Smooth muscle cell of the brain vasculature (primary cell): ENCODE measurements at places on chromosomes 11 and 22.

DNA sequence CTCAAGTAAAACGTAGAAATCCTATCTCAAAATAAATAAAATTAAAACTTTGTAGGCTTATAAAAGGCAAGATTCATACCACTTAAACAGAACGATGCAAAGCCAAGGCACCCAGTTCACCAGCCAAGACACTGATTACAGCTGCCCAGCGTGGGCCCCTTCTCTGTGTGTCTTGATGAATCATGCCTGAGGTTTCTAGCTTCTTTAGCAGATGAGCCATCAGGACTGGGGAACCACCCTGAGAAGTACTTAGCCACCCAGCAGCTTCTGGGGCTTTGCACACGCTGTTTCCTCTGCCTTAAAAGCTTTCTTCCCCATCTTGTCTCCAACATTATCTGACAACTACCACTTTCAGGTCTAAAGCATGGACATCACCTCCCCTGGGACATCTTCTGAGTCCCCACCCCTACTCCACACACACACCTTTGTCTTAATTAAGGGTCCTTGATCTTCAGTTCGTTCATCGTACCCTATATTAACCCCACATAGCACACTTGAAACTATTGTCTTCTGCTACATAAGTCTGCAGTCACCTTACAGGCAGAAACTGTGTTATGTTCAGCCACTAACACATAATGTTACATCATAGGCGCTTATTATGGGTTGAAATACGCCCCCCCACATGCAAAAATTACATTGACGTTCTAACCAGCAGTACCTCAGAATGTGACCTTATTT, 8.7 kb upstream of the LAYN start:
- DNase-seq: peak; percentile 56

DNA sequence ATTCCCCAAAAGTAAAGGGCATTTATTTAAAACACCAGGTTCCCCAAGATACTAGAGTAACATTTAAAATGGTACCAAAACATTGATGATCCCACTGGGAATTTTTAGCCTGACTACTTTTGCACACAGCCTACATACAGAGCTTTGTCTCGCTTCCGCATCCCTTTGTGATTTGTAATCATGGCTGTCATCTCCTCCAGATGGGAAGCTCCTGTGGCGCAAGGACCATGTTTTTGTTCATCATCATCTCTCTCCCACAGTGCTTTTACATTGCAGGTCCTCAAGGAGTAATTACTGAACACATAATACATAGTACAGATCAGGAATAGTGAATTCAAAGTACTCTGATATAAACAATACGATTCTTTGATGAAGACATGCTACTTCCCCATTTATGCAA, 231.2 kb upstream of the MTNR1B start:
- DNase-seq: no peak

DNA sequence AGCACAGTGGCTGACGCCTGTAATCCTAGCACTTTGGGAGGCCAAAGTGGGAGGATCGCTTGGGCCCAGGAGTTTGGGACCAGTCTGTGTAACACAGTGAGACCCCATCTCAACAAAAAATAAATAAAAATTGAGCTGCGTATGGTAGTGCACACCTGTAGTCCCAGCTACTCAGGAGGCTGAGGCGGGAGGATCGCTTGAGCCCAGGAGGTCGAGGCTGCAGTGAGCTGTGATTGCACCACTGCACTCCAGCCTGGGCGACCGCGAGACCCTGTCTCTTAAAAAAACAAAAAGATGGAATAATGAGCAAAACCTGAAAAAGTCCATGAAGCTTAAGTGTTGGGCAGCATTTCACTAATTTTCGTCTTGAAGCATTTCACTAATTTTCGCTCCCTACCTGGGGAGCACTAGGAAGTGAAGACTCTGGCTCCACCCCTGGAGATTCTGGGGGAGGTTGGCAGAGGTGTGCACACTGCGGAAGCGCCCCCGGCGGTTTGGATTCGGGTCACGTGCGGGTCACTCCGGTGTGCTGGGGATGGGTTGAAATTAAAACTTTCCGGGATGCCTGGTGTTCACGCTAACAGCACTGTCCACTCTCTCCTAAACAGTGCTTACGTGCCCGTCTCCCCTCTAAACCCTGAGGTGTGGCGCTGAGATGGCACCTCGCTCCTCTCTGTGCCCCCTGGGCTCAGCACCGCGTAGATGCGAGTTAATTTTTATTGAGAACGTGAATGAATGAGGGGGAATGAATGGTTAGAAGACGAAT, 906 bp upstream of the NAA40 start:
- DNase-seq: no peak

GRCh38 chr11:57339328-57339727, 1.2 kb downstream of the P2RX3 start:
- no peak for DNase-seq

DNA sequence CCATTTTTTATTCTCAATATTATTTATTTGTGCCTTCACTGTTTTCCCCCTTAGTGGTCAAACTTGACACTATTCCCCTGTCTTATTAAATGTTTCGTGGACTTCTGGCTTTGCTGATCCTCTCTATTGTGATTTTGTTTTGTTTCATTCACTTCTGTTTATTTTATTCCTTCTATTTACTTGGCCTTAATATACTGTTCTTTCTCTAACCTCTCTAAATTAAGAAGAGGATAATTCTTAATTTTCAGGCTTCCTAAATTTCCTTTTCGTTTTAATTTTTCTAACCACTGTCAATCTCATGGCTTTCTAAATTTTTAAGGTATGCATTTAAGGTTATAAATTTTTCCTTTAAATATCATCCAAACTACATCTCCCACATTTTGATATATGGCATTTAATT, 83.0 kb upstream of the KCNQ1OT1 start:
- DNase-seq: no peak

DNA sequence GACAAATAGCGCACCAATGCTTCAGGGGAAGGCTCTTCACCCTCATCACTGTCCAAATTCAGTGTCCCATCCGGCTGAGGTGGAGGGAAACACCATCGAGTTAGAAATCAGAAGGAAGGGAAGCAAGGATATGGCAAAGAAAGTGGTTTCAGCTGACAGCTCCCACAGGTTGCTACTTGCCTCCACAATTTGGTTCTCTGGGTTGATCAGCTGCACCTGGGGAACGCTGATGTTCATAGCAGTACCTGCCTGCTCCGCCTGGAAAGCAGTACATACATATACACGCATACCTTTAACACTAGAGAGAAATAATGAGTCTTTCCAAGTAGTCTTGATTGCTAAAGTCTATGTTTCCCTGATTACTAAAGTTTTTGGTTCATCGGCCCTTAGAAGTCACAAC, 37.8 kb upstream of the APOA1 start:
- DNase-seq: no peak

GRCh38 chr22:47094861-47095330, 332.4 kb downstream of the TBC1D22A start:
- DNase-seq: no peak

DNA sequence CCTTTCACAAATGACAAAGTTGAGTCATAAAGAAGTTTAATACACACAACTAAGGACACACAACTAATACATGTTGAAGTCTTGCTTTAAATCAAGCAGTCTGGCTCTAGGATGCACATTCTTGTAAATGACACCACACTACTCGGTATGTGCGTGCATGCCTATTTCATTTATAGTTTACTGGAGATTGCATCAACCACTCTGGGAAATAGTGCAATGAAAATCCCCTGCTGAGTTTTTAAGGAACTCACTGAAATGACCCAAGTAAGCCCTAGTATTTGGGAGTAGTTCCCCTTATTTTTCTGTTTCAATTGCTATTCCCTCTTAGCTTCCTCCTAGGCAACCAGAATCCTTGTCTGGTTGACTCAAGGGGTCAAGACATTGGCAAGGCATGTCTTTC, 160.2 kb upstream of the LARGE1 start:
- no peak for DNase-seq

- no peak for DNase-seq
These were observed 91.6 kb upstream of the SLC22A12 start for GRCh38 chr11:64499261-64500004.

DNA sequence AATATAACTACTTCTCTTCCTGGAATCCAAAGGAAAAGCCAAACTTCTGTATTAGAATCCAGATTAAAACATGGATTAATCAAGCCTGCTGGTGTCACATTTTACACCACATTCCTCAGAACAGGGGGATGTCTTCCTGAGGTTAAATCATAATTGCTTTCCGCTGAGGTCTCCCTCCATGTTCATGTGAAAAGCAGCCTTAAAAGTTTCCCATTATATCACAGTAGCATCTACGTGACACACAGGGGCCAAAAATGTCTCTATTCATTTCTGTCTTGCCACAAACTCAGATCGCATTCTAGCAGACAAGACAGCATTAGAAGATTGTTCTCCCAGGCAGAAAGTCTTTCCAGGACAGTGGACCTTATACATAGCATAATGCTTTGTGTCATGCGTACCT, 788.7 kb downstream of the OPCML start:
- no peak for DNase-seq

- DNase-seq: no peak
These were observed 163.0 kb upstream of the SYT13 start for GRCh38 chr11:45449036-45449601.

DNA sequence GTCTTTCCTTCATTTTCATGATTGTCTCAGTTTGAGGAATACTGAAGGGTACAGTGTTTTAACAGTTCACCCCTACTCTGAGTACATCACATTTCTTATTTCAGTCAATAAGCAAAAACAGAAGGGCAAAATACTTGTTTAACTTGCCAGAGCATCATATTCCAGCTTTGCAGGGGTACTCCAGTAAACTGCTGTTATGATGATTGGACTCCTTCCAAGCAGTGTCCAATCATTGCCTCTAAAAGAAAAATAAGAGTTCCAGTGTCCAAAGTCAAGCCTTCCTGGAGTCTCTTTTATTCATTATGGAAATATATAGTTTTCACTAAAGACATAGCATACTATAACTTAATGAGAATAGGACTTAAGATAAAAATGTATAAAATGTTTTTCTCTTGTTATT, 105.1 kb downstream of the FANCF start:
- peak; percentile 3 for DNase-seq

GRCh38 chr11:62133328-62134065, 9.7 kb downstream of the INCENP start:
- DNase-seq: no peak

GRCh38 chr22:42937164-42937843, 77.6 kb downstream of the PACSIN2 start:
- DNase-seq: no peak

- DNase-seq: no peak
These were observed 58.4 kb upstream of the GAB2 start for GRCh38 chr11:78476066-78476465.

DNA sequence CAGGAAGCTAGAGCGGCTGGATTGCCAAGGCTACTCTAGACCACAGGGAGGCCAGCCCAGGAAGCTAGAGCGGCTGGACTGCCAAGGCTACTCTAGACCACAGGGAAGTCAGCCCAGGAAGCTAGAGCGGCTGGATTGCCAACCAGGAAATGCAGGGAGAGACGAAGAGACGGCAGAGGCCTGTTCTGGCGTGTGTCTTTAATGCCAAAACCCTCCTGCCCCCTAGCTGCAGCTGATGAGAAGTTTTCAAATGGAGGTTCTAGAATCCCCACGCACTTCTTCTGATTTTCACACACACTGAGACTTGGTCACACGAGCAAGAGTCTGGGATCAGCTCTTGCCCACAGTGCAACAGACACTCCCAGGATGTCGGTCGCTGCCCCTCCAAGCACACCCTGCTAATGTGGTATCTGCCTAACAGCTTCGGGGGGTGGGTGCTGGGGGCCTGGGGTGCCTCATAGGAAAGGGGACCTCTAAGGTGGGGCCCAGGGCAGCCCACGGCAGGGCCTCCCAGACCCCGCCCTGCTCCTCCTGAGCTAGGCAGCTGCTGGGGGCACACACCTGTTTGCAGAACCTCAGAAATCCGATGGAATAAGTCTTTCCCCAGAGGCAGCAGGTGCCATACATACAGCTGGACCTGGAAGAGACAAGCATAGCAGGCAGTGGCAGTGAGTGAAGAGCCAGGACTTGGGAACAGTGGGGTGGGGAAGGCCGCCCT, 28.5 kb downstream of the MAFF start:
- DNase-seq: no peak

GRCh38 chr11:37718431-37718999, 1120.5 kb upstream of the RAG2 start:
- no peak for DNase-seq

GRCh38 chr11:113985906-113986305, 11.0 kb downstream of the HTR3A start:
- no peak for DNase-seq

DNA sequence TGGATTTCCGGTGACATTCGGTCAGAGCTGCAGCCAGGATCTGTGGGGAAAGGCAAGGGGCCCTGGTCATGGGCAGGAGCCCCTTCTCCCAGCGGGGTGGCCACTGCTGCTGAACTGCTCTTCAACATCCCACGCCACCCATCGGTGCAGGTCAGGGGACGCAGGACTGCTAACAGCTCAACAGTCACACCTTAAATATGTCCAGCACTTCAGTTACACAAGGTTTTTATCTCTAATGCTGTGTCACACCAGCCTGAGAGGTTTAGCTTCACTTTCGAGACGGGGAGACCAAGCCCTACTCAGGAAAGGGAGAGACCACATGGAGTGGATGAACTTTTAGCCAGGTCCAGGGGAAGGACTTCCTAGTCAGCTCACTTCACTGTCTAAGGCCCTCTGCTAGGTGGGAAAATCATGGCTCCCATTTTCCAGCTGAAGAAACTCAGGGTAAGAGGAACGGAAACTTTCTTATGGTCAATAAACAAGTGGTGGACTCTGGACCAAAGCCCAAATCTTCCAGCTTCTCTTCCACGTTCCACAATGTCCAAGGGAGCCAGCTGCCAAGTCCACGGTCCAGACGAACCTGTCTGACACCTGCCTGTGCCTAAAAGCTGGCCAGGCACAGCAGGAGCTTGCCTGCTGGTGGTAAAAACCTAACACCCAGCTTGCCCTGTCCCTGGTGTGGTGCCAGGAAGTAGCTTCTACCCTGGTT, 21.0 kb upstream of the CHADL start:
- DNase-seq: no peak

DNA sequence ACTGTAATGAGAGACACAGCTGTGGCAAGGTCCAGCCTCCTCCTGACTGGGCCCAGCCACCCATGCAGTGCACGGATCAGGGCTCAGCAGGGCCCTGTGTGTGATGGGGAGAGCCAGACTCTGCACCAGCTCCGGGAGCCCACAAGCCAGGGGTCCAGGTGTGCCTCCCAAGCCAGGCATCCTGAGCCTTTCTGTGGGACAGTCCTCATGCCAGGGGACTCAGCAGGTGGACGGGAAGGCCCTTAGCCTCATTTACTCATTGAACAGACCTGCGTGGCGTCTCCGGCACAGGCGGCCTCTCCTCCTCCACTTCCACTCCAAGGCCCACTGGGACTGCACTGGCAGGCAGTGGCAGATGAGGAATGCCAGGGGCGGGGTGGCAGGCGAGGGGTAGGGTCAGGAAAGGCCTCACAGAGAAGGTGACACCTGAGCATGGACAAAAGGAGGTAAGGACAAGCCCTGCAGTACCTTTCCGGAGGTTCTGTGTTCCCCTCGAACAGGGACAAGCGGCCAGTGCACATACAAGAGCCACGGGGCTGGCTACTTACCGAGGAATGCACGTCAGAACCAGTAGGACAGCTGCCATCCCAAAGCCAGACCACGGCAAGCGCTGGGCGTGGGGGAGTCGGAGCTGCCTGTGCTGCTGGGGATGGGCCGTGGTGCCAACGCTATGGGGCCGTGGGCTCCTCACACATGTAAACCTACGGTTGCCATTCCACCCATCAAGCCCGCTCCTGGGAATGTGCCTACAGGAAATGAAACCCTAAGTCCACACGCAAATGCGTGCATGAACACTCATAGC, 52.7 kb downstream of the IGF2 start:
- no peak for DNase-seq
